ENCODE measurements at places on chromosomes 1 and 21.
A peak's percentile ranks its signal among the peaks of the same experiment; 100 is the strongest.

- DNase-seq = no peak
These were observed 20.0 kb downstream of the OLFML3 start for GRCh38 chr1:113999233-113999632.

DNA sequence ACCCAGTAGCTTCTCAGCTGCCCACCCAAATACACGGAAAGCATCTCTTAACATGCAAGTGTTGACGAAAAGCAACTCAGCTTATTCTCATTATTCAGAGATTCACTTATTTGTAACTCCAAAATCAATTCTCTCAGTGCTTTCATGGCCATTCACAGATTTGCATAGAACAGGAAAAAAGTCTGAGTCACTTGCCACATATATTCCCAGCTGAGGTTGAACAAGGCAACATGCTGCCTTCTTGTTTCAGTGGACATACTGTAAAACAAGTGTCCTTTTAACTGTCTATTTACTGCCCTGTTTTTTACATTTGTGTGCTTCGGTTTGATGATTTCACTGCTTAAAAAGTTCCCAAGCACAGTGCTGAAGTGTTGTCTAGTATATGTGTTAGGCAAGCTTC lies 273.0 kb downstream of the LTN1 start:
- DNase-seq = no peak

DNA sequence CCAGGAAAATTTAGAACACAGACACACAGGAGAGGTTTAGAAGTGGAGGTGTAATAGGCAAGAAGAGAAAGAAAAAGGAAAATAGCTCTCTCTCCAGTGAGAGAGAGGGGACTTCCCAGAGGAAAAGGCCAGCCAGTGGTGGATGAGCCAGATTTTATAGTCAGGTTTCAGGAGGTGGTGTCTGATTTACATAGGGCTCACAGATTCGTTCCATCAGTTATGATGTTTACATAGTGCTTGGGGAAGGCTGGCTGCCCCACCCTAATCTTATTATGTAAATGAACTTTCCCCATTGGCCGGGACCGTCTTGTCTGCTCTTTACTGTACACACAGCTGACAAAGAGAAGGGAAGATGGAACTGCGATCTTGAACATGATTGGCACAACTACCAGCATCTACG lies 797.3 kb downstream of the PLA2G4A start:
- no peak for DNase-seq

DNA sequence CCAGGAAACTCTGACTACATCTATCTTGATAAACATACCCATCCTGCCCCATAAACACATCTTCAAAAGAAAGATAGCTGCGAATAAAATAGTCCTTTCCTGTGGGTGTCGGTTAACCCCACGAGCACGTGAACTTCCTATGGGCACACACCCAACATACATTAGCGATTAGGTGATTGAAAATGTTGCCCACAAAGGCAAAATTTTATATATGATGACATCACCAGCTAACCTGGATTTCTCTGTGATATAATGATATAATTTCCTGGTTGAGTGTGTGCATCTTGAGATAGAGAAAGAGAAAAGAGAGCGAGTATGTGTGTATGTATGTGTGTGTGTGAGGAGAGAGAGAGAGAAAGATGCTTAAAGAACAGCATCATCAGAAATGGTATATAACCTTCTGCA lies 296.1 kb downstream of the PTPRC start:
- peak; percentile 36 for DNase-seq

GRCh38 chr1:226781937-226782609 lies 43.0 kb upstream of the ITPKB start:
- no peak for DNase-seq

DNA sequence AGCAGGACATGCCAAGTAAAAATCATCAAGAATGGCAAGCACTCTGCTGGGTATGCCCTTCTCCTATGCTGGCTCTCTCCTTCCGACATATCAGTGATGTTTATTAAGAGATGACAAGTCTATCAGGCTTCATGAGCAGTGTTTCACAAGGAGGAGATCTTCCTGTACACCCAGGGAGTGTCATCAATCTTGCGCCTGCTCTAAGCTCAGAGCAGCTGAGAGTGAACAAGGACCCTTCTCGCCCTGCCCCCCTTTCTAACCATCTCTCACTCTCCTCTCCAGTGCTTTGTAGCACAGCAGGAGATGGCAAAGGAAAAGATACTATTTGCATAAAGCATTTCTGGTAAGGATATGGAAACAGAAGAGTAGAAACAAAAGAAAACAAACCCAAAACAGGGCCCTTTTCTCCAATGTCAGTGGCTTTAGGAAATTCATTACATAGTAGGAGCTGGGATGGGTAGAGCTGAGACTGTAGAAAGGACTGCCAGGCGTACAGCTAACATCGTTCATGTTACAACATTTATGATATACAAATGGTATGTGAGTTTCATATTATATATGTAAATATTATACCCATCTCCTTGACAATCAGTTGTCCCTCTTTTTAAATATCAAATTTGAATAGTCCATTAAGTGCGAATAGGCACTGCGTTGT lies 201.7 kb downstream of the NUF2 start:
- DNase-seq = no peak

- no peak for DNase-seq
These were observed 98.6 kb downstream of the ADGRL2 start for GRCh38 chr1:81899214-81899821.

- DNase-seq = no peak
These were observed 20.6 kb downstream of the CDA start for GRCh38 chr1:20609541-20609940.

GRCh38 chr1:8169364-8170058 lies 143.4 kb upstream of the ERRFI1 start:
- DNase-seq = peak; percentile 59

DNA sequence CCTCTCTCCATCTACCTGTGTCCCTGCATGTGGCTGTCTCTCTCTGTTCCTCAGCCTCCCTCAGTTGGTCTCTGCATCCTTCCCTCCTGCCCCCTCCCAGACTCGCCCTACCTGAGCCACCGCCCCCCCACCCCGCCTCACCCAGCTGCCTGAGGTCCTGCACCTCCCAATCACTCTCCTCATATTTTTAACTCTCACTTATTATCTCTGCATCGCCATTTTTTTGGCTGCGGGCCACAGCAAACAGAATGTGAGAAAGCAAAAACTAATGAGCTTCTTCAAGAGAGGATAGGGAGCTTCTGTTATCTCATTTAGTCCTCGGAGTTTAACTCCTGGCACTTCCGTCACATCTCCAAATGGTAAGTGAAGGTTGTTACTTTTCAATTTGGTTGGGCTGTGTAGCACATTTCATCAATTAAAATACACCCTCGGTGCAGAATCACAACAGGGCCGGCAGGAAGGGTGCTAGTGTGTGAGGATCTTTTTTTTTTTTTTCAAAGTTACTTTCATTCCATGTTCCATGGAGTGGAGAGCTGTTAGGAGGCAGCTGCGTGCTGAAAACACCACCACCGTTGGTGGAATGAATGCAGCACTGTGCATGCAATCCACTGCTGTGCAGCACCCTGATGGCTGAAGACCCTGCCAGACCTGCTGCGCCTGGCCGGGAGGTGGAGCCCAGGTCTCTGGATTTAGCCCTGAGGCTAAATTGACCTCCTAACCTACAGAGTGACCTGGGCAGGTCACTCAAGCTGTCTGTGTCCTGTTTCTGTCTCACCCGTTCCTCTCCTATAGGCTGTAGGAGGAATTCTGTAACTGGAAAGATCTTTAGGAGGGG lies 157.2 kb upstream of the NFIA start:
- no peak for DNase-seq

GRCh38 chr1:886311-886710 lies 37.4 kb upstream of the SAMD11 start:
- DNase-seq = no peak

- no peak for DNase-seq
These were observed 115.7 kb downstream of the PRDM16 start for GRCh38 chr1:3184666-3185065.

All from activated naive CD8-positive, alpha-beta T cell treated with anti-CD3 and anti-CD28 coated beads, Interleukin-2, amount 50 U/mL, for 24 hours (primary cell).